ENCODE measurements at places on chromosomes 5 and 9.

DNA sequence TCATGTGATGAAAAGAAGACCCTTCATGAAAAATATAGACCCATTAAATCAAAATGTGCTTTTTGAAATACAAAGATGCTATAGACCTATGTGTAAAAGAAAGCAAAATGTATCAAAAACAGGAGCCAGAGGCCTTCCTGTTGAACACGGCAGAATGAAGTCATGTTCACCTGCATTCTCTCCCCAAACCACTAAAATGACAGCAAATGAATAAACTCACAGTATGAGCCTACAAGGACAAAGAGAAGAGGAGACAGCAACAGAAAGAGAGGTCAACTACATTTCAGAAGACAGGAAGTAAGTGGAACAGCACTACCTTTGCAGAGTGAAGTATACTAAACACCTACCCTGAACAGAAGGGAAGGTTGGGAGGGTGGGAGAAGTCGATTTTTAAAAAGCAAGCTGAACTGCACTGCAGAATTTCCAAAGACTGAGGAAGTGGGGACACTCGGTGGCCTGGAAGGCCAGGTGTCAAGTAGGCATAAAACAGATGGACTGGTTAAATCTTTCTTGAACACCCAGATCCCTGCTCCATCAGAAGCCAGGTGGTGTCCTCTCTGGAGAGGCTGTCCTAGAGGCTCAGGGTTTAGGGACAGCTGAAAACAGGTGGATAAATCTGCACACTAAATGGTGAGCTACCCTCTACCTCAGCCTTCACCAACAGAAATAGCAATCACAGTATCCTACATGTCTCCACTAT, 48.9 kb downstream of the MED27 start:
- no peak for DNase-seq

GRCh38 chr9:16693616-16694015, 176.9 kb downstream of the BNC2 start:
- DNase-seq = no peak

DNA sequence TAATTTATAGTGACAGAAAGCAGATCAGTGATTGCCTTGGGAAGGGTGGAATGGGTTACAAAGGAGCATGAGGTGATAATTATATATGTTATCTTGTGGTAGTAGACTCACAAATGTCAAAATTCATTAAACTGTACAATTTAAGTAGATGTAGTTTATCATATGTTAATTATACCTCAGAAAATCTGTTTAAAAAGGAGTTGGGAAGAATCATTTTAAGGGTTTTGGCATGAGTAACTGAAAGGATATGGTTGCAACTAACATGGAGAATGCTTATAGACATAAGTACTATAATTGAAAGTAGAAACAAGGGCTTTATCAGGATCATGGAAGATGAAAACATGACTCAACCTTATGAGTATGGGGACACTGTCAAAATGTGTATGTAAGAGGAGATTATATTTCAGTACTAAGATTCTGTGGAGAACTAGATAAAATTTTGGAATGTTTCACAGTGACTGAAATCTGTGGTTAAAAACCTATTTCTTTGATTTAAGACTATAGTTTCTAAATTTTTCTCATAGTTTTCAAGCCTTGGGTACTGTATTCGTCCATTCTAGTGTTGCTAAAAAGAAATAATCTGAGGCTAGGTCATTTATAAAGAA, 73.3 kb downstream of the FCHO2 start:
- no peak for DNase-seq

DNA sequence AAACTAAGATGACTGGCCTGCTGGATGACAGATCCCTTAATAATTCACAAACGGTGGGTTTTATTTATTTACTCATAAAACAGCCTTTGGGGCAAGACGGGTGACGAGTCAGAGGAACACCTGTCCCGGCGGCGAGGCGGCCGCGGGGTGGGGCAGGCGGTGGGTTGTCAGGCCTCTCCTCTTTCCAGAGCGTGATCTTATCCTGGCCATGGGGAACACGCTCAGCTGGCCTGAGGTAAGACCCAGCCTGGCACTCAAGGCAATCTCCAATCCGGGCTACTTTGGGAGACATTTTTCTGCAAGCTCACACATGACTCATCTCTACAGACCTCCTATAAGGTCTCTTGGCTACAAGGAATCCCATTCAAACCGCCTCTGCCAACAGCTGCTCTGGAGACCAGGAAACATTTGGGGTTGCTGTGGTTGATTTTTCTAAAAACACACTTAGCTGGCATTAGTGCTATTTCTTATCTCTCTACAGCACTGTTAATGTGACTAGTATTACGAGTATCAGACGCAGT, 6.3 kb downstream of the RAPGEF1 start:
- peak; percentile 38 for DNase-seq

DNA sequence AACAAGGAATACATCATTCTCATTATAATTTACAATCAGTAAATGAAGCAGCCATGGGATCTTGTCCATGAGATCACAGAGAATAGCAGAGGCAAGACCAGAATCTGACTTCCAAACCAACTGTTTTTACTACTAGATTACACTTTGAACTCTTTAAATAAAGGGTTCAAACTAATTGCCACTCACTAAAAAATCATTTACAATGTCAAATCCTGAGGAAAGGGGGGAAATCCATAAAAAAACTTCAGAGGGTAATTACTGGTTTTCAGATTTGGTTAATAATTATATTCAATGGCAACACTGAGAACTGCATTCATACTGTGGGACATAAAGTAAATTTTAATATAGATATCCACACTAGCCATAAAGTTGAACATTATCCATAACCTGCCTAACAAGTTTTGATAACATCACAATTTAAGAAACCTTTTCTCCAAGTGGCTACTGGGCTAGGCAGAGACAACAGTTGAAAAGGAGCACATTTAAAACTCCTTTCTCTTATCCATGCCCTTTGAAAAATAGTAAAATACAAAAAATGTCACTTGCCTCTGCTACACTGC, 15.9 kb downstream of the PLPP1 start:
- no peak for DNase-seq

DNA sequence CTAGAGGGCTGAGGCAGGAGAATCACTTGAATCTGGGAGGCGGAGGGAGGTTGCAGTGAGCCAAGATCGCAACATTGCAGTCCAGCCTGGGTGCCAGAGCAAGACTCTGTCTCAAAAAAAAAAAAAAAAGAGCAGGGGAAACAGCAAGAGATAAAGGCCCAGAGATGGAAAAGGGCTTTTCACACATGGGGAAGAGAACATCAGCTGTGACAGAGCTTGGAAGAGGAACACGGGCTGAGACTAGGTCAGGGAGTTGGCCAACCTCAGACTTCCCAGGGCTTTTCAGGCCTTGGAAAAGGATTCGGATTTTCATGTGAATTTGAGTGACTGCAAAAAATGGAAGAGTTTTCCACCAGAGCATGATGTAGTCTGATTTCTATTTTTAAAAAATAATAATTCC, 232.0 kb upstream of the NFIL3 start:
- no peak for DNase-seq

DNA sequence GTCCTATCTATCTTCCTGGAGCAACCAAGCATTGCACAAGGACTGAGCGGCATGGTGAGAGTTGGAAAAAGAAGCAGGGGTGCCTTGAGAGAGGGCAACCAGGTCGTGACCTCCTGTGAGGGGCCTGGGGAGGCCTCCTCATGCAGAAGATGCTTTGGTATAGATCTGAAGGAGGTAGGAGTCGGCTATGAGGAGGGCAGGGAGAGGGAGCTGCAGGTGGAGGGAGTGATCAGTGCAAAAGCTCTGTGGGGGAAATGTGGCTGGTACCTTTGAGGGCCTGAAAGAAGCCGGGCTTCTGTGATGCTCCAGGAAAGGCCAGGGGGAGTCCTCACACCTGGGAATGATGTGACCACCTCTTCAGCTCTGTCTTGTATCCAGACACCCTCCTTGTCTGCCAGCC, 3.6 kb upstream of the SLC25A48 start:
- DNase-seq = no peak

- no peak for DNase-seq
These were observed 74.3 kb downstream of the KIAA0825 start for GRCh38 chr5:94544031-94544650.

DNA sequence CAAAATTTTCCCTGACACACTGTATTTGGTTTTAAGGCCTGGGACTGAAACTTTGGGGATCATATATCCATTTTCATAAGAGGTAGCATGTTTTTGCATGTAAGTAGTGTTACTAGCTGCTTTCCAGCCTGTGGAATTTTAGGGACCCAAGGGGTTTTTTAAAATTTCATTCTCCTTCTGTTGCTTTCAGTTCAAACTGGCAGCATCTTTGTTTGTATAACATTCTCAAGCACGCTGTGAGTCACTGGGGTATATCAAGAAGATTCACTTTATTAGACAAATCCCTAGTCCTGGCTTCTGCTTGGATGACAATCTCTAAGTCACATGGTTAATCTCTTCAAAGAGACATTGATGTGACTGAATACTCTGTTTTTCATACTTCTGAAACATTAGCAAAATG, 479.0 kb downstream of the CYLC2 start:
- no peak for DNase-seq

DNA sequence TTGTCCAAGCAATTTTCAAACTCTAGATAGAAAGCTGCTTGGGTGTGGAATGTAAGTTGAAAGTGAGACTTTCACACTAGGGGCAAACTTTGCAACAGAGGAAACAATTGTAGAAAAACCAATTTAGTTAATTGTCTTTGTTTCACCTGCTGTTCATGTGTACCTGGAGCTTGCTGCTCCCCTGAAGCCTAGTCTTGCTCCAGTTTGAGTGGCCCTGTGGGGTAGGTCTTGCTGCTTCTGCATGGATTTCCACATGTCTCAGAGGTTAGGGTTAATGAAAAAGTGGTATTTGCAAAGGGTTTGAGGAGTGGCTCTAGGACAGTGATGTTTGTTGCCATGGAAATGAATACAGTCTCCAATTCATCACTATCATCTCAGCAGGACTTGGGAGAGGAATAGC, 182.2 kb downstream of the FSTL4 start:
- DNase-seq = no peak

DNA sequence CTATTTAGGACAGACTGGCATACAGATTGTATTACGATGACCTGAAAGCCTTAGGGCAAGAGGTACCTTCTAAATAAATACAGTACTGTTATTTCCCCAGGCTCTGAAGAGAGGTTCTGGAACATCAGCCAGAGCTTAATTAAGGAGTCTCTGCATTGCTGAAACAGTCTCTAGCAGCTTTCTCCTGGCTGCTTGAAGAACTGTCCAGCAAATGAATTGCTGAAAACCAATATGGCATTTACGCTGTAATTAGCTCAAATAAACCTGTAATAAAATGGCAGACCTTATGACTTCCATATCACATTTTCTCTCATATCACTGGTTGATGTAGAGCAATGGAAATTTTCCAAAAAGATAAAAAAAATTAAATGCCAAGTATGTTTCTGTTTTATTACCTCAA, 636.3 kb downstream of the GABRG2 start:
- no peak for DNase-seq

- no peak for DNase-seq
These were observed 209.7 kb upstream of the PRR16 start for GRCh38 chr5:120254385-120254784.

DNA sequence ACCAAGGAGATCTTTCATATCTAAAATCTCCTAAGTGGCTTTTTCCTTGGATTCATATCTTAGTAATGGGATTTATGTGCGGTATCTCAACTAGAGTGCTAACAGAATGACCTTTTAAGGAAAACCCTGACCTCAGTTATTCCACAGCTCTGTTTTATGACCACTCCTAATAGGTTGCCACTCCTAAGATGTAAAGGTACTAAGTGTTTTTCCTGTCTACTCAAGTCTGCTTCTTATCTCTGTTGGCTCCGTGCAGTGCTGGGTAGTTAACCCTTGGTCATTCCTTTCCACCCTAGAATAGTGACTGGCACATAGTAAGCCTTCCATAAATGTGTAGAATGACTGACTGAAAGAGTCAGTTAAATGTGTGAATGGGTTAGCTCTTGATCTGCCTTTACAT, 161.4 kb downstream of the DOCK2 start:
- no peak for DNase-seq

- DNase-seq = no peak
These were observed 324.7 kb downstream of the FAM170A start for GRCh38 chr5:119954106-119954505.

DNA sequence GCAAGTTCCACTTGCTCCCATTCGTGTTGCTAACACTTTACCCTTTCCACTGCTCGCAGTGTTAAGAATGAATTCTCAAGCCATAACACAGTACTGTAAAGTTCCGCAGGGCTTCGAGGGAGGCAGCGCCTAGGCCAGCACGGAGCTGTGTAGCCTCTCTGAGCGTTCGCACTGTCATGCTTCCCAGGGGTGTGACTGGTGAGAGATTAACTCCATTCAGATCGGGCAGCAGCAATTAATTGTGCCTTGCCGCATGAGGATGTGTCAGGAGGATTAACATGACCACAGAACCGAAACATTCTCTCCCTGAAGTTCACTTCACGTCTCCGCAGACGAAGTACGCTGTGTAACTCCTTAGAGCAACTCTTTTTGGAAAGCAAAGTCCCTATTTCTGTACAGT, 23.2 kb downstream of the ZBTB34 start:
- DNase-seq = no peak

All from left ventricle myocardium superior (tissue), 1 donor.